ENCODE measurements at places on chromosomes 2 and 18.

DNA sequence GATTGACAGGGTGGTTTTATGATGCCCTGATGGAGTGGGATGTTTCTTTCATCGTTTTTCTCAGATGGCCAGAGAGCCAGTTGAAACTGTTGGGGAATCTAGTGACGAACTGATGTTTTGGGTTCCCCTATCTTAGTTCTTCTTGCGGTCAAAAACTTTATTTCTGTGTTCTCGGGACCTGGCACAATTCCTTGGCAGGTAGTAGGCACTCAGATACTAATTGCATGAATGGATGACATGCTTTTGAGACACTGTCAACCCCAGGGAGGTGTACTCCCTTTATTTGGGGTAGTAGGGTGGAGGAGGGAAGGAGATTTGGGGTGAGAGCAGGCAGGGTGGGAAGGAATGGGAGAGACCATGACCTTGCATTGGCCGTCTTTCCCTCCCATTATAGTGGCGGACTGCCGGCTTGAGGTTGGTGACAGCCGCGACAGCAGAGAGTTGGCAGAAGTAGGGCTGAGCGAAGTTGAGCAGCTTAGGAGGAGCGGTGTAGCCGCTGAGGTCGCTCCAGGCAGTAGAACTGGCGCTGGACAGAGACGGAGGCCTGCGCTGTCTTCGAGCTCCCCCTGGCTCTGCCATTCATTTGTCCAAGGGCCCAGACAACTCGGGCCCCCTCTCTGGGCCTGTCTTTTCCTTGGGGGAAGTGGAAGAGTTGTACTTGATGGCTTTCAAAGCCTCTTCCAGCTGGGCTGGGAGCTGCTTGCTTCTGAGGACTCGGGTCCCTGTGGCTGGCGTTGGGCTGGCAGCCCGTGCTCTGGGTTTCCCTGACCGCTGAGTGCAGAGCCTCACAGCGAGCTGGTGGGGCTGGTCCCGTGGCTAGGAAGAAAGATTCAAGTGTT, 2.6 kb downstream of the TET3 start:
- DNase-seq, result no peak

DNA sequence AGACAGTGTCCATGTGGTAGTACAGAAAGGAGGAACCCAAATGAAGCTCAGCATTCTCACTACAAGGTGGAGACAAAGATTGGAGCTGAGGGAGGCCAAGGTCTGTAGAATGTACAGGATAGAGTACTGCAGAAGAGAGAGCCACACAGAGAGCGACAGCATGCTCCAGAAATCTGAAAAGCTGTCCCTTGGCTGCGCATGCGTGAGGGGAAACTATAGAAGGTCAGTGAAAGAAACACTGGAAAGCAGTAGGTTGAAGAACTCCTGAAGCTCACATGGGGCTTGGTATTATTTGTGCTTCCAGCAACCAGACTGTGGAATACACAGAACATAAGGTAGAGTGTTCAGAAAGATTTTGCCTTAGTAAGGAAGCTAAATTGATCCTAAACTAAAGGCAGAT, 142.5 kb downstream of the TXNL1 start:
- no peak for DNase-seq

GRCh38 chr2:24362253-24362652, 1.9 kb upstream of the ITSN2 start:
- no peak for DNase-seq

DNA sequence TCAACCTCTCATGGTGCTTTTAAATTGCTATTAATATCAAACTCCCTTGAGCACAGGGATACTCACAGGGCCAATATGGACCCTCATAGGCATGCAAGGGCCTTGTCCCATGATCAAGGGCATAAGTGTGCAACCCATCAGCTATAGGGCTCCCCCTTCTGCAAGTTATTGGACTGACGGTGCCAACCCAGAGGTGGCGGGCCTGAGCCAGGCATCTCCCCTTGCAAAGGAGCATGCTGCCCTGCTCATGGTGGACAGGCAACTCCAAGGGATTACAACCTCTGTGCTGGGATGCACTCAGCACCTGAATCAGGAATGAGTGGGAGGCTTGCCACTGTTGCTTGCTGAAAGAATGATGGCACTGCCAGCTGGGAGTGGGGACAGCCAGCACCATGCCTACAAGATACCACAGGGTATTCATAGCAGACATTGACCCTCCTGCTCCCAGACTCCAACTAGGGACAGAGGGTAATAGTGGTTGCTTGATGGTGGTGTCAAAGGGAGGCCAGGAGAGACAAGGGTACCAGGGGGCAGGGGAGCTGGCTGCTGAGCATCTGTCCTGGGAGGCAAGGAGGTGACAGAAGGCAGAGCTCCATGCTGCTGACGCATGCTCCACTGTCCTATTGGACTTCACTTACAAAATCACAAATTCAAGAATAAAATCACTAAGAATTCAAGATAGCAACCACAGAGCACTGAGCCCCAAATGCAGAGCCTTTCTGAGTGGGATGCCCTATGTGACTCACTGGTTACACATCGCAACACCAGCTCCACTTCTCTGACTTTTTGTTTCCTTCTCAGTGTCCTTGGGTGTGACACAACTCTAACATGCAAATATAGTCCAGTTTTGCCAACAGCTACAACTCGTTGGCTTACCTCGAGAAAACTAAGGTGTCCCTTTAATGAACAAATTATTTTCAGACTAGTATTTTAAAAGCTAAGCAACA, 157.1 kb upstream of the CCDC150 start:
- no peak for DNase-seq

DNA sequence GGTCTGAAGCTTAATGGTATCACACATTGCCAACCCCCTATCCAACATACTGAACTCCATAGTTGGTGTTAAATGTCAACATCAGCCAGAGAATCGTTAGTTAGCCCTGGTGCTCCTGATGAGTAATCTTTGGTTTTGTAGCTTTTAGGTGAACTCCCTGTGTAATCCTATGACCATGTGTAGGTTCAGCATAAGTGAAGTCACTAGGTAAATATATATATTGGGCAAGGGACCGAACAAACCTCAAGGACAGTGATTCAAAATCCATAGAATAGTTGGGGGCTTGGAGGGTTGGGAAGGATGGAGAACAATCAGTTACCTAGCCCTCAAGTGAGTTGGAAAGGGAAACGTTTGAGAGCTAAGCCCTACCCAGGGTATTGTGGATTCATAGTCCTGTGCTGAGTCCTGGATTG, 16.0 kb upstream of the AP1S3 start:
- DNase-seq, result no peak

DNA sequence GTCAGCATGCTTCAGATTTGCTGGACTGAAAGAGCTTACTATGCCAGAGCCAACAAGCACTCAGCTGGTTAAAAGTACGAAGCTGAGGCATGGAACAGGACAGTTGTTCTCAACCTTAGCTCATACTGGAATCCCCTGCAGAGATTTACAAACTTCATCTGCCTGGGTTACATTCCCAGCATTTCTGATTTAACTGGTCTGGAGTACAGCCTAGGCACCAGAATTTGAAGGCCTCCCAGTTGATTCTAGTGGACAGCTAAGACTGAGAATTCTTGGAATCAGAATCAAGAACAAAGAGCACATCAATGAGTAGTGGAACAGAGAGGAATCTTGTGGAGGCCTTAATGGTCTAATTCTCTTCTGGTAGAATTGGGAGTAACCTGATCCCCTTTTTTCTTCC, 298.2 kb upstream of the NXPH2 start:
- no peak for DNase-seq

DNA sequence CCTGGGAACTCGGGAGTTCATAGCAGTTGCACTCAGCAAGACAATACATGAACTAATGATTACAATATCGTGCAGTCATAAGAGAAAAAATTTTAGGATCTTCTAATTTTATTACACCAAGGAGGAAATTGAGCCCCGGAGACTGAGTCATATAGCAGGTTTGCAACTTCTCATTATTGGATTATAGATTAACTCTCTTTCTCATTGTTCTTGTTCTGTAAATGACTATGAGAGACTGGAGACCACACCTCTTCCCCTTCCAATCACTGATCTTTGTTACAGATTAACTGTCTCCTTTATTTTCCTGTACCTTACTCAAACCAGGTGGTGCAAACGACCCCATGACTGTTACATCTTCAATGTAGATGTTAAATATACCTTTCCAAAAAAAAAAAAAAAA, 435.8 kb upstream of the DDX18 start:
- no peak for DNase-seq

All from stimulated activated CD8-positive, alpha-beta memory T cell treated with anti-CD3 and anti-CD28 coated beads, Interleukin-7, amount 100 ng/mL, for 1 hour (primary cell).